ENCODE measurements at places on chromosomes 6 and 20.

DNA sequence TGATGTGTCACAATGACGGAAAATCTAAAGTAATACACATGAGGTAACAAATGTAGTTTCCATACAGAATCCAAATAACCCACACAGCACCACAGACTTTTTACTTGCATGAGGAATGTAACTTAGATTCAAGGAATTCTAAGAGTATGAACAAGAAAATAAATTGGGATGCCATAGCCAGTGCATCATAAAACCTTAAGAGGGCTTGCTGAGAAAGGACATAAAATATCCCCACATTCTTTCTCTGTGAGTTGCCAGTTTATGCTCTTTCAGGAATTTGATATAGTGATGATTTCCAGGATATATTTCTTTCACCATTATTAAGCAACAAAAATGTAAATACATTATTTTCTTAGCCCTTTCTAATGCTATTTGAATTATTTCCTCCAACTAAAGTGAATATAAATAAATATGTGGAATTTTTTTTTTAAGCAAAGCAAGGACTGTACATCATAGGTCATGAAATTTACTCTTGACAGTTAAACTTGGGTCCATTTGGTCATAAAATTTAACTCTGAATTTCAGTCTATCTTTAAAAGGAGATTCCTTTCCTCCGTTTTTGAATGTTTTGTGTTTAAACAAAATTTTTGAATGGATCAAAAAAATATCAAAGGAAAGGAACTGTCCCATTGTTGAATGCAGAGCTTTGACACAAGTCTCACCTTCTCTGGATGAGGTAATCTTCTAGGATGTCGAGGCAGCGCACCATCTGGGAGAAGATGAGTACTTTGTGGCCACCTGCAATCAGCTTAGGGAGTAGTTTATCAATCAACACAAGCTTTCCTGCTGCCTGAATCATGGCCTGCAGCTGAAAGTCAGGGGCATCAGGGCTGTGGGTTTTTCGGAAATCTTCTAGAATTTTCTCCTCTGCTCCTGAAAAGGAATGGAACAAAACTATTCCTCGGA lies 116.3 kb upstream of the EMILIN3 start:
- DNase-seq = no peak

DNA sequence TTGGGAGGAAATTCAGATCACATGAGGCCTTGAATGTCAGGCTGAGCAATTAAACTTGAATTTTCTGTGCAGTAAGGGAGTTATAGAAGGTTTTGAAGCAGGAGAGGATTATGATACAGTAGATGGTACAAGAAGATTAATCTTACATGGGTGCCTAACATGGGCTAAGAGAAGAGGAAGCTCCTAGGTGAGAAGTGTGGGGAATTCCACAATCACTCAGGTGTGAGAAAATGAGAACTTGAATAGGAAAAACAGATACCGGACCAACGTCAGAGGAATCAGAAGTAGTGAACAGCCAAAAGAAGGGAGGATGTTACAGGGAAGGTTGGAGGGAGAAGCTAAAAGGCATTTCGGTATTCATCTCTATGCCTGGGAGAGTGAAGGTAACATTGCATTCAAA lies 250.7 kb upstream of the SLC35B3 start:
- DNase-seq = no peak

DNA sequence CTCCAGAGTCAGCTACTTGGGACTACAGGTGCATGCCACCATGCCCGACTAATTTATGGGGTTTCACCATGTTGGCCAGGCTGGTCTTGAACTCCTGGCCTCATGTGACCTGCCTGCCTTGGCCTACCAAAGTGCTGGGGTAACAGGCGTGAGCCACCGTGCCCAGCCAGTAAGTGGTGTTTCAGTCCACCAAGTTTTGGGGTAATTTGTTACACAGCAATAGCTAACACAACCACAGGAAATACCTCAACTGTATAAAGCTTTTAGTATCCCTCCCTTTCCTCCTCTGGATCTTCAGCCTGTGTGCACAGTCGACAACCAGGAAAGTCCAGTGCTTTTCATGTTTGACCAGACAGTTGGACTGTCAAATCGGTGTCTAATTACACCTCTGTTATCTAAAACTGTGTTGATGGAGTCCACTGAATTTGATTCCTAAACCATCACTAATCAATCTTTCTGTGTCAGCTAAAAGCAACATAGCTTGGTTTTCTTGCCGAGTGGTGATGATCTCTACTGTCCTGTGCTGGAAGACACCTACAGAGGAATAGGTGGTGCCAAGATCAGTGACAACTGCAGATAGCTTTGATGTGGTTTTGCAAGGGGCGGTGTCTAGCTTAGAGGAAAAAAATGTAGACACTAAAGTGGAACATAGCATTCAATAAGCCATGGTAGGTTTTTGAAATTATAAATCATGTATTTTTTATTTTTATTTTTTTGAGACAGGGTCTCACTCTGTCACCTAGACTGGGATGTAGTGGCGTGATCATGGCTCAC lies 22.2 kb upstream of the ZBTB2 start:
- DNase-seq = no peak

DNA sequence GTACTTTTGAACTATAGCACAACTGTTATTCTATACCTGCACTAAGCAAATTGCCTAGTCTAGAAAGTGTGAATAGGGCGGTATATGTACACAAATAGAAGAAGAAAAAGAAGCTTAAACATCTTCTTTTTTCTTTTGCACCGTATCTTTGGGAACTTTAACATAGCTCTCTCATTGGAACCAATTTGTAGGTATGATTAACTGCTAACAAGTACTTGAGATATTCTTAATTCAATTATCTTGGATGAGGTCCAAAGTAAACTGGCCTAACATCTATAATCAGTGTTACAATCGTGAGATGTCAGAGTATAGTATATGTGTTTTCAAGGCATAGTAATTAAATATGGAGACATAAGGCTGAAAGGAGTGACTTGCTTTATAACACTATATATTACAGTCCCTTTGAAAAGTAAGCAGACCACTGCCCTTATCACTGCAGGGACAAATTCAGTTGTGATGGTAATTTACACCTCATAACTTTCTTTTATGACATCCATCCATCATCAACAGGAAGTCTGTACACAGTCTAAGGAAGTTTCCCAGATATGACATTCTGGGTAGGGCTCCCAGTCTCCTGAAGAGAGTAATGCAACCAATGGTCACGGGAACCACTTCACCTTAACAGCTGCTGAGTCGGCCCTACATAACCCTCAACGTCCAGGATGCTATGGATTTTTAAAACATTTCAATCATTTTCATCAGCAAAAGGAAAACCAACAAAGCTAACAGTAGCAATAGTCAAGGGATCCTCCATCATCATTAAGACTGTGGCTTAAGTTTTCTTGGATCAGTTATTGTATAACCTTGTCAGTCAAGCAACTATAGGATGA lies 37.6 kb downstream of the NKAIN2 start:
- DNase-seq = peak; percentile 81

GRCh38 chr6:119171088-119171841 lies 92.8 kb upstream of the FAM184A start:
- DNase-seq = no peak

DNA sequence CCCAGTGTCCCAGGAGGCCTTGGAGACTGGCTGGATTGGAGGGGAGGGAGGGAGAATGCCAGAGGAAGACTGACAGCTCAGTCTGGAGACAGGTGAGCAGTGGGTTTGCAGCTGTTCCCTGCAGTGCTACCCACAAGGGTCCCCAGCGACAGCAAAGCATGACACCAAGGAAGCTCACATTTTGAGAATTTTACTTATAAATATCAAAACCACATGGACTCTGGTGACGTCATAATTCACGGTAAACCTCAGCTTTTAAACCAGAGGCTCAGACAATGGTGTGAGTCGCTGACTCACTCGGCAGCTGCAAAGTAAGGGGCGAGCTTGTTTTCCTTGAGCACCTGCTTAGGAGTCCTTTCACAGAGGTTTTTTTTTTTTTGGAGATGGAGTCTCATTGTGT lies 65.2 kb downstream of the THBS2 start:
- peak; percentile 34 for DNase-seq

GRCh38 chr6:165821754-165822153 lies 158.7 kb upstream of the PDE10A start:
- DNase-seq = no peak

DNA sequence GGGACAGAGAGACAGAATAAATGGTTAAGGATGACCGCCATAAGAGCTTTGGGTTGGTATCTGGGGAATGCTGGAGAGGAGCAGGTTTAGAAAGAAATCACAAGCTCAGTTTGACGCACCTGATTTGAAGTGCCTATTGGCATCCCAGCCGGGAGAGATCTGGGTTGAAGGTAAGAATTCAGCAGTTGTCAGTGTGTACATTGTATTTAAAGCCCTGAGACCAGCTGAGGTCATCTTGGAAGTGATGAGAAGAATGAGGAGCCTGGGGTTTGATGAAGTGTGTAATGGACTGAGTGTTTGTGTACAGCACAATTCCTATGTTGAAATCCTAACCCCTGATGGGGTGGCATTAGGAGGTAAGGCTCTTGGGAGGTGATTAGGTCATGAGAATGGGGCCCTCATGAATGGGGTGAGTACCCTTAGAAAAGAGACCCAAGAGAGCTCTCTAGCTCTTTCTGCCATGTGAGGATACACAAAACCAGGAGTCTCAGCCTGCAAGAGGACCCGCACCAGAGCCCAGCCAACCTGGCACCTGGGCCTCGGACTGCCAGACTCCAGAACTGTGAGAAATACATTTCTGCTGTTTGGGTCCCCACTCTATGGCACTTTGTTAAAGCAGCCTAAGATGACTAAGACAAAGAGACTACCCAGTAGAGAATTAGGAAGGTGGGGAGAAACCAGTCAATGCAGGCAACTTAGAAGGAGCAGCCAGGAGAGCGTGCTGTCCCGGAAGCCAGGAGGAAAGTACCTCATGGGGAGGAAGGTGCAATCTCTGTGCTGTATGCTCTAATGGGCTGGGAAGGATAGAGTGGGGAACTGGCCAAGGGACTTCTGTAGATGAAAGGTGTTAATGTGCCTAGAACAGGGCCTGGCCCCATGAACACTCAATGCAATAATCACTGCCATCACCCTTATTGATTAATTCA lies 133.7 kb upstream of the SLC24A3 start:
- no peak for DNase-seq

GRCh38 chr6:44965708-44966107 lies 362.4 kb upstream of the RUNX2 start:
- DNase-seq = no peak

GRCh38 chr6:79070206-79070825 lies 7.7 kb downstream of the PHIP start:
- DNase-seq = no peak

DNA sequence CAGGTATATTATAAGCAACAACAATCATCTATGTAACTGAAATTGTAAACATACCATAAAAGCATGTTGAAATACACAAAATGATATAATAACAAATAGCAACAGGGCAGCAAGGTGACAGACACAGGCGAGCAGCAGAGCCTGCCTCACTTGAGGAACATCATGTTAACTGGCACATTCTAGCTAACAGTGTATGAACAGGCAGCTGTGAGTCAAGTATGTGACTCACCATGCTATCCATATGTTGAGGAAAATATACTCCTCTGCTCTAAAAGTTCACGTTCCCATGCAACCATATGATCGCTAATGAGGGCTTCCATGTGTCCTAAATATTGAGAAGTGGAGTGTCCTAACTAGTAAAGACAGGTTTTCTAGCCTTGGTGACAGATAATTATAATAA lies 18.4 kb downstream of the SERAC1 start:
- DNase-seq = no peak

GRCh38 chr6:138818496-138819194 lies 22.8 kb downstream of the ECT2L start:
- peak; percentile 55 for DNase-seq

GRCh38 chr6:140576004-140576555 lies 1201.6 kb upstream of the CITED2 start:
- no peak for DNase-seq

DNA sequence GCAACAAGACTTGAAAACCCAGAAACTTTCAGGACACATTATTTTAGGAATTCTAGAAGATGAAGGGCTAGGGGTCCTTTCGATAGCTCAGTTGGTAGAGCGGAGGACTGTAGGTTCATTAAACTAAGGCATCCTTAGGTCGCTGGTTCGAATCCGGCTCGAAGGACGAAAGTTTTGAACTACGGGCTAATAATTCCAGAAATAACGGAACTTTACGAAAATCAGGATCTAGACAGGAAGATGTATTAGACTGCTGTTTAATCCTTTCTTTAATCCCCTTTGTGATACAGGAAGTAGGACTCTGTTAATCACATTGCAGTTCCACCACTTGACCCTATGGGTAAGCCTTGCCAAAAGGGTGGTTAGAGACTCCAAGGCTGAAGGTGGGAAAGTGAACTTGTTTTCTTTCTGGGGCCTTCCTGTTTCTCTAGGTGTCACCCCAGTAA lies 21.2 kb upstream of the ABT1 start:
- DNase-seq = no peak

DNA sequence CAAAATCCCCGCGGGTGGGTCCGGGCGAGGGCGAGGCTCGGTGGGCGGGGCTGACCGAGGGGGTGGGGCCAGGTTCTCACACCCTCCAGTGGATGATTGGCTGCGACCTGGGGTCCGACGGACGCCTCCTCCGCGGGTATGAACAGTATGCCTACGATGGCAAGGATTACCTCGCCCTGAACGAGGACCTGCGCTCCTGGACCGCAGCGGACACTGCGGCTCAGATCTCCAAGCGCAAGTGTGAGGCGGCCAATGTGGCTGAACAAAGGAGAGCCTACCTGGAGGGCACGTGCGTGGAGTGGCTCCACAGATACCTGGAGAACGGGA lies 809 bp downstream of the HLA-G start:
- no peak for DNase-seq

DNA sequence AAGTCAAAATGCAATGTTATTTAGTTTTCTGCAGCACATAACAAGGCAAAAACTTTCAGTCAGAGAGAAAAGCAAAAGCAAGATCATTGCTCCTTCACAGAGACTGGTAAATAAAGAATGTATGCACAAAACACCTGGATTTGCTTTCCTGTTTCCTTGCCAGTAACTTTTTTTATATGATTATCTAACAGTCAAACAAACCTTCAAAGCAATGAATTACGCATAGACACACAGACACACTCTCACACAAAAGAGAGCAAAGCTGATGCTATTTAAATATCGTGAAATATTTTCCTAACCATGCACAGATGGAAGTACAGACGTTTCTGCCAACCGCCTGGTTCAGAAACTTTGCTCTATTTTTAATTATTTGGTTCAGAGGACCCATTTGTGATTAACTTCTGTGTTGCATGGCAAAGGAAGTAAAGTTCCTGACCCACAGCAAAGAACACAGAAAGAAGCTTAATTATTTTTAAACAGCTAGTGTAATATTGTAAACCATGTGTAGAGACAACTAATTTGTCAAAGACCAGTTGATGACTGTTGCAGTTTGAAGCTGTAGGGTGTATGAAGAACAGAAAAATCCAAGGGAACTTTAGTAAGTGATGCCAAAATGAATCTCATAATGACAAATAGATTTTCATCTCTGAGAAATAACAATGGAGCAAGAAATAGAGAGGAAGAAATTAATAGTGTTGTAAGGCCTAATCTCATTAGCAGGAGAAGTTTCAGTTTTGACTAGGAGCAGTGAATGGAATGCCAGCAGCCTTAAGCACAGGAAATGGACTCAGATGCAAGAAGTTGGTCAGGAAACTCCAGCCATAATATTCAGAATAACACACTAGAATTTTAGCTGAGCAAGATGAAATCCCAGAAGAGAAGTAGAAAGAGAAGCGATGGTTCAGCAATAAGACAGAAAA lies 24.1 kb downstream of the ATXN1 start:
- DNase-seq = no peak
